ENCODE measurements at places on chromosomes 11 and 22.
A peak's percentile ranks its signal among the peaks of the same experiment; 100 is the strongest.

DNA sequence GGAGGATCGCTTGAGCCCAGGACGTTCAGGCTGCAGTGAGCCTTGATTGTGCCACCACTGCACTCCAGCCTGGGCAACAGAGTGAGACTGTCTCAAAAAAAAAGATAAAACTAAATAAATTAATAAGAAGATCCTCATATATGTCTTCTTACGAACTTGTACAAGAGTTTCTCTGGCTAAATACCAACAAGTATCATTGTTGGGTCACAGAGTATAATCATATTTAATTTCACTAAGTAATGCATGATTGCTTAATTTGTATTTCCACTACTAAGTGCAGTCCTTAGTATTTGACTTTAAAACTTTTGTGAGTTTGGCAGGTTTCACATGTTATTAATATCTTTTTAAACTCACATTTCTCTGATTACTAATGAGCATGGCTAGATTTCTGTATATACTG lies 60.9 kb downstream of the PACS1 start:
- DNase-seq: no peak

- DNase-seq: peak; percentile 4
Measured at GRCh38 chr11:120801801-120802689, 221.9 kb upstream of the TBCEL start.

DNA sequence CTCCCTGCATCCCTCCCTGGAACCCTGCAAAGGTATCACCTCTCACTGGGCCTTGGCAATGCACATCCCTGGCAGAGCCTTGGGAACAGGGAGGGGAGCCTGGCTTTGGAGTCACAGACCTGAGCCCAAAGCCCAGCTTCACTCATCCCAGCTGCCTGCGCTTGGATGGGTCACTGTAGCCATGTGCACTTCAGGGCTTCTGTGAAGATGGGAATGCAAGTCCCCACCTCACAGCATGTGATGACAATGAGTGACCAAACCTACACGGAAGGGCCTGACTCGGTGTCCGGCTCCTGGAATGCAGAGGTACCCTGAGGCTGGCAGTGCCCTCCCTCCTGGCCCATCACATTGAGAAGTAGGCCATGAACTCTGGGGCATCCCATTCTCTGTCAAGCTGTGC lies 22.8 kb upstream of the BAIAP2L2 start:
- DNase-seq: no peak

GRCh38 chr11:69450064-69450856 lies 31.2 kb upstream of the LINC01488 start:
- DNase-seq: no peak

DNA sequence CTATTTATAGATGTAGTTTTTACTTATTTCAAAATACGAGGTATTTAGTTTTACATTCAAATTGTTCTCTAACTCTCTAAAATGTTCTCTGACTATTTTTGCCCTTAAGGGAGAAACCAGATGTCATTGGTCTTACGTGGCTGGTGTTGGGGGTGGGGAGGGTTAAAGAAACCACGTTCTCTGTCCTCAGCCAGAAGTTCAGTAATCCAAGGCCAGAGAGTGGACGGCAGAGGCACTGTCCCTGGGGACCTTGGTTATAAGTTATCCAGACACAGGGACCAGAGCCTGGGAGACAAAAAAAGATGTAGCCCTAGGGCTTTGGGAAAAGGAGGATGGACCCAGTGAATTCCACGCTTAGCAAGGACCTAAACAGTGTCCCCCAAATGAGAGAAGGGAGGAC lies 706 bp upstream of the OR51E1 start:
- no peak for DNase-seq

GRCh38 chr11:37076866-37077265 lies 478.8 kb upstream of the RAG2 start:
- DNase-seq: no peak

- no peak for DNase-seq
Measured at GRCh38 chr11:103602840-103603239, 433.6 kb upstream of the DDI1 start.

GRCh38 chr11:19738124-19738523 lies 25.5 kb downstream of the NAV2 start:
- no peak for DNase-seq

DNA sequence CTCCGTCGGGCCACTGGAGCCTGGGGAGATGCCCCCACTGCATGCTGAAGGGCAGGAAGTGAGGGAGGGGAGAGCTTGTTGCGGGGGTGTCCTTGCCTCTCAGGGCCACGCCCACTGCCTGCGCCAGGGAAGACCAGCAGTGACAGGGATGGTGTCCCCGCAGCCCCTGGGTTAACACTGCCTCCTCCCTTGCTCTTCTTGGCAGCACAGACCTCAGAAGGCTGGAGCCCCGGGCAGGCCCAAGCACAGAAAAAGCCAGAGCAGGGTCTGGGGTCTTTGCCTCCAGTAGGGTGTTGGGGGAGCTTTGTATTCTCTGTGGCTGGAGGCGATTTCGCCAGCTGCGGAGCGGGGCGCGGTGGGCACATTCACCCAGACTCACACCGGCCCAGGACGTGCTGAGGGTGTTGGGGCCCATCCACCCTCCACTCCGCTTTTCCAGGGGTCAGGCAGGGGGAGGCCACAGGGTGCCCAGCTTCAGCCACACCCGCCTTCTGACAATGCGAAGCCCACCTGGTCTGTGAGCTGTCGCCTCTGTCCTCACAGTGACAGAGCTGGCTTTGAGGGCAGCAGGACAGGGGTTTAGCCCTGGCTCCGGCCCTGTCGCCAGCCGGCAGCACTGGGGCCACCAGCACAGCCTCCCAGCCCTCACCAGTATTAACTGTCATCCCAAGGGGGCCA lies 83.7 kb downstream of the CDKN1C start:
- DNase-seq: no peak

DNA sequence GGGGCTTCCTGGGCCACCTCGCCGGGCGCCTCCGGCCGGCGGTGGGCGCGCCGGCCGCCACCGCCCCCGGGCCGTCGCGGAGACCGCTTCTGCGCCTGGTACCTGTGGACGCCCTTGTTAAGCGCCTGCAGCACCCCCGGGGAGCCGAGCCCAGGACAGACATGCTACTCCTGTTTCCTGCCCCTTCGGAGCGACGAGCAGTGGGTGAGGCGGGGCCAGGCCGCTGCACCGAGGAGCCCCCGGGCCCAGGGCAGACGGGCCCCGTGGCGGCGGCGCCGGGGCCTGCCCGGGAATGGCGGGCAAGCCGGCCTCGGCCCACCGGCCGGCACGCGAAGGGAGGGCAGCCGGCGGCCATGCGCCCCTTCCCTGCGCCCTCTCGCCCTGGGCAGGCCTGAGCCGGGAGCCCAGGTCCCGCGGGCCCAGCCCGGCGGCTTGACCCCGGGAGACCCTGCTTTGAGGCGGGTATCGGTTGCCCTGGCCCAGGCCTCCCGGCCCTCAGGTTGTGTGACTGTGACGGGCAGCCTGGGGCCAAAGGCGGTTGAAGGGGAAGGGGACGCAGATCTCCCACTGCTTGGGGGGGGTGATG lies 789 bp upstream of the KDM2A start:
- no peak for DNase-seq

DNA sequence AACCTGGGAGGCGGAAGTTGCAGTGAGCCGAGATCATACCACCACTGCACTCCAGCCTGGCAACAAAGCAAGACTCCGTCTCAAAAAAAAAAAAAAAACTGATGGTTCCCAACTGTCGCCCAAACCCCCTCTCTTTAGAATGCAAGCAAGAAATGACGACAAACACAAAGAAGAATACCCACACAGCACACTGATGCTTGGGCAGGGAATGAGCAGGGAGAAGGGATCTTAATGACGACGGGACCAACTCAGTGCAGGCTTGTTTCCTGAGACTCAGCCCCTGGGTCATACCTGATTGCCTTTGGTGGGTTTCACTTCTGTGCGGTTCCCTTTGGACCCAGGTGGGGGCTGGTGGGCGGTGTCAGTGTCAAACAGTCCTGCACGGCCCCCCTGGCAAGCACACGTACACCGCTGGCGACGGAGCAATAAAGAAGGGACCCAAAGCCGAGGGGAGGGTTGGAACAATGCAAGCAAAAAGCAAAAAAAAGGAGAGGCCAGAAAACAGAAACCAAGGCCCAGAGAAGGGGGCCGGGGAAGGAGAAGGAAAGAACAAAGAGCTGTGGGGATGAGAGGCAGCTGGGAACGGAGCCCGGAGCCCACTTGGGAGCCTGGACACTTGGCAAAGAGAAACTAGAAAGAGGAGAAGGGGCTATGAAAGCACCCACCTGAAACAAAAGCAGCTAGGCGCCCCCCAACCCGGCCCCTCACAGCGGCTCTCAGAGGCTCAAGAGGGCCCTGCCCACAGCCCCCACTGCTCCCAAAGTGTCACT lies 99.6 kb downstream of the CELSR1 start:
- no peak for DNase-seq

- no peak for DNase-seq
Measured at GRCh38 chr11:7967097-7967496, 1.9 kb upstream of the NLRP10 start.

DNA sequence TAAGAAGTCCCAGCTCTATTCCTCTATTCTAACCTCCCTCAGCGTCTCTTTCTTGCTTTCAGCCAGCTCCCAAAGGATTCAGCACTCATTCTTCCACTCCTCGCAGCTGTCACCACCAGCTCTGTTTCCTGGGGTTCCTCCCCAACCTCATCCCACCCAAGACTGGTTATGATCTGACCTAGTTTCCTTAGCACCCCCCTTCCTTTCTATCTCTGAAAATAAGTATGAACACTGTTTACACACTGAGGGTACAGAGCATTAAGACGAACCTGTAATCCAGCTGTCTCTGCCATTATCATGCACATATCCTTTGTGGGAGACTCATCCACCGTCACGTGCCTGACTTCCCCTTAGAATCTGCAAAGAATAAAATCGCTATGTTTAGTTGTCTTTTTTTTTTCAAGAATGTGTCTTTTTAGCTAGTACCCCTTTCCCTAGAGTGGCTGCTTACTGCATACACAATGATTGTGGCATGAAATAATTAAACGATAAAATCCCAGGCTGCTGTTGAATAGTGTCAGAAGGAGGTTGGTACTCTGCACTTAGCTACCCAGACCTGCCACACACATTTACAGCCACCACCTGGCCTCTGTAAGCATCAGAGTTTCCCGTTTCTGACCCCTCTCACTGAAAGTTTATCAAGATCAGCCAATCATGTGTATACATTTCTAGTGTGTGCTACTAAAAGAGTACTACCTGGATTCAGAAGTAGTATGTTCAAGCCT lies 26.9 kb upstream of the CSTF3 start:
- no peak for DNase-seq

DNA sequence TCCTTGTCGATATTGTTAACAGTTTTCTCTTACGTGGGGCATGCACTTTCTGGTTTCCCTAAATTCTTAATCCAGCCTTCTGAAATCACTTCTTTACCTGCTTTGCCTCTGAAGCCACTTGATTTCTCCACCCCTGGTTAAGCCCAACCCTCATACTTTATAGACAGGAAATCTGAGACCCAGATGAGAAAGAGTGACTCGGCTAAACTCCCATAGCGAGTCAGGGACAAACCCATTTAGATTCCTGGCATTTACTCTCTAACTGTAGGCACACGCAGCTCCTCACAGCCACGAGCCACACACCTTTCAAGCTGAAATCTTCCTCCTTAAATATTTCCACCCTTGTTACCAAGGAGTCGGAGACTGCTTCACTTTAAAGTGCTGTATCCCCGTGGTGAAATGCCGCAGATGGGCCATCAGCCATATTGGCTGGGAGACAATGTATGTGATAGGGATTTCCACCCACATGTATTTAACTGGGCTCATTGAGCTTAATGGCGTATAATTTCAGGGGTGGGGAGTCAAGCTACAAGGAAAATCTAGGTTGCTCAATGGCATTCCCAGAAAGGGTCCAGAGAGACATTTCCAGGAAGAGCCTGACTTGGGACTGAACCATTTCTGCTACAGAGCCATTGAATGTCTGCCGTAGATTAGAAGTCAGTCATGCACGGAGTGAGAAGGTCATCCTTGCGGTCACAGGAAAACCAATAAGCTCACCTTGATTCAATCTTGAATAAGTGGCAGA lies 49.9 kb upstream of the GRK3 start:
- DNase-seq: peak; percentile 19

DNA sequence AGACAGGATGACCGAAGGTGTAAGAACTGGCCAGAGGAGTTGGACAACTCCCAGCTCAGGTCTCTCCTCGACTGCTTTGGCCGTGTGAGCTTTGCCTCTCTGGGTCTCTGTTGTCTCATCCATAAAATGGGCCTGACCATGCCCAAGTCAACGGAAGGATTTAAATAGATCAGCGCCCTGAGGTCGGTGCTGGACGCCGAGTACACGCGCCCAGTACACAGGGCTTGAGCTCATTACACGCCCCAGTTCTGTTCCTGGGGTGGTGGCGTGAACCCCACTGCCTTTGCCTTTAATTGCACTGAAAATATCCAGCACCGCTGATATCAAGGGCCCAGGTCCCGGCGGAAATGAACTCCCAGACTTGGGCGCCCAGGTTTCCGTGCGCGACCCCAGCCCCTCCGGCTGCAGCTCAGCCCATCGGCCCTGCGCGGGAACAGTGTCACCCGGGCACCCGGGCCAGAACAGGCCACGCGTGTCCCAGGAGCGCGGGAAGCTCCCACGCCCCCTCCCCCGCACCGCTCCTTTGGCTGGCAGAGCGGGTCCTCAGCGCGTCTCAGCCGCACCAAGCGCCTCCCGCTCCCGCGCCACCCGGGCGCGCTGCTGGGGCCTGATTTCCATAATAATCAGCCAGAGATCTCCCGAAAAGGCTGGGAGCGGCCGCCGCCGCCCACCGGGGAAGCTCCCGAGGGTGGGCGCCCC lies 42.2 kb downstream of the CYTH4 start:
- no peak for DNase-seq

DNA sequence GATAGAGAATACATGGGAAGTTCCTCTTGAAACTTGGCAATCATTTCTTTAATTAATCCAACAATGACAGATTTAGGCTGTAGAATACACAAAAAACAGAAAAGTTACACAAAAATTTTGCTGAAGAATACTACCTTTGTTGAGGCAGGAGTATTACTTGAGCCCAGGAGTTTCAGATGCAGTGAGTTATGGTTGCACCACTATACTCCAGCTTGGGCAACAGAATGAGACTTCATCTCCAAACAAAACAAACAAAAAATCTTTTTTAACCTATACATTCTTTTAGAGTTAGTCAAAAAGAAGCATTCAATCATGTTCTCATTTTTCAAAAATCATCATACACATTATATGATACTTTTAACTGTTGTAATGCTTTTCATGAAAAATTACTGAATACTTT lies 22.1 kb downstream of the UEVLD start:
- DNase-seq: no peak

- no peak for DNase-seq
Measured at GRCh38 chr22:45993841-45994240, 16.9 kb upstream of the WNT7B start.

DNA sequence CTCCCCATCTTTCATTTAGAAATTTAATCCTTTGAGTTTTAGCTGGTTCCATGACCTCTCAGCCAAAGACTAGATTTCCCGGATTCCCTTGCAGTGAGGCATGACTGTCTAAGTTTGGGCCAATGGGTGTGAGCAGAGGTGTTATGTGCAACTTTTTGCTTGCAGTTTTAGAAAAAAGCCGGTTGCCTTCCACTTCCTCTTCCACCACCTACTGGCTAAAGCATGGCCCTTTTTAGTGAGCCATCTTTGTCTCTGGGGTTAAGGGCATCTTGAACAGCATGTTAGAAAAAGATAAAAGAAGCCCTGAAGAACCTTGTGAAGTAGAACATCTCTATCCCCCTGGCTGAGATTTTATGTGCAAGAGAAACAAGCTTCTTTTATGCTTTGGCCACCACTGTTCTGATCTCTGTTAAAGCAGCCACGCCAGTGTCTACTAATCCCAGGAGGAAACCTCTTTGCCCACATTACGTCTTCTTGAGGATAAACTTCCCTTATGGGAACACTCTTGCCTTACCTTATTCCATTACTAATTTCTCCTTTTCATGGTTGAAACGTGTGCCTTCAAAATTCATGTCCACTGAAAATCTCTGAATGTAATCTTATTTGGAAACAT lies 279.9 kb downstream of the TENM4 start:
- no peak for DNase-seq

Measured in NCI-H187 (cell line).